D721Med (cell line): ENCODE measurements at places on chromosomes 5 and 9.

DNA sequence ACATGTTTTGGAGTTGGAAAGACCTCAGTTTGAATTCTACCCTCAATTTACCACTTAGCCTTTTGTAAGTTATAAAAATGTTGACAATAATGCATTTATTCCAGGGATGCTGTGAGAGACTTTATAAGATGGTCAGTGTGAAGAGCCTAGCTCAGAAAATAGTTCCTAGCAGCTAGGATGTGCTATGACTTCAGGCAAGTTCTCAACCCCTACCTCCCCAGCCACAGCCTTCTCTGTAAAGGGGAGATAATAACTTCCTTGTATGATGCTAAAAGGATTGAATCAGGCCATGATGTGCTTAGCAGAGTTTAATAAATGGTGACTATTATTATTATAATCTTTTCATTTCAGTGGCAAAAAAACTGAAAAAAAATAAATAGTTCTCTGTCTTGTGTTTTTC, 77.6 kb downstream of the ALDH1A1 start:
- no peak for DNase-seq

- no peak for DNase-seq
Measured at GRCh38 chr9:36074870-36075532, 38.3 kb downstream of the RECK start.

GRCh38 chr9:98207606-98208005, 15.2 kb upstream of the CORO2A start:
- no peak for DNase-seq

DNA sequence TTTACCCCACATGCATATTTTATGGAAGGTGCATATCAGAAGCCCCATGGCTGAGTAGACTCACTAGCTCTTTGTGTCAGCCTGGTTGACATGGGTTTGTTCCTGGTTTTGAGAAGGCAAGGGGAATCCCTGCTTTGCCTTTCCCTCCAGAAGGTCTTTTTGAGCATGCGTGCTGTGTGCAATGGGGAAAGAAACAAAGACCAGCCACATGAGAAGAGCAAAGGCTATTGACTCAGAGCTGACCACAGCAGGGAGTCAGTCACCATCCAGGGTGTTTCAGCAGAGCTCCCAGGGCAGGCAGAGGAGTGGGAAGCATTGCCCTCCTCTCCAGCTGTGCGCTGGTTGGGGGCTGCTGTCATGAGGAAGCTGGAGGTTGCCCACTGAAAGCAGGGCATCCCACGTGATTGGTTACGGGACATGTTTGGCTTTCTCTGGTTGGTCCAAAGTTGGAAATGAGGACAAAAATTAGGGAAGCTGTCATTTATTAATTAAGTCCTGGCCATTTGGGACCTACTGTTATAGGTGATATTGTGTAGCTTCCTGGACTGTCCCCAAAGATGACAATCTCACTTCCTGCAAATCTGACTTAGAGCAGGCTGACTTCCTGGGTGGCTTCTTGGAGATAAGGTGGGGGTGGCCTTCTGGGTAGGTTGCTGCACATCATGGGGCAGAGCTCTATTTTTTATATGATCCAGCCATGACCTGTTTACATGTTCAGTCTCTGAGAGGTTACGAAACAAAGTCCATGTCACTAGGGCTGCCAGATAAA, 48.9 kb upstream of the TDRD7 start:
- DNase-seq: no peak

- DNase-seq: no peak
Measured at GRCh38 chr5:140005145-140005591, 37.9 kb downstream of the NRG2 start.

GRCh38 chr5:89028595-89029285, 145.8 kb upstream of the MEF2C start:
- no peak for DNase-seq

- no peak for DNase-seq
Measured at GRCh38 chr9:127767410-127767809, 11.1 kb downstream of the SH2D3C start.

GRCh38 chr5:137587919-137588318, 88.8 kb upstream of the SPOCK1 start:
- no peak for DNase-seq

- no peak for DNase-seq
Measured at GRCh38 chr5:7331131-7331530, 64.8 kb upstream of the ADCY2 start.

DNA sequence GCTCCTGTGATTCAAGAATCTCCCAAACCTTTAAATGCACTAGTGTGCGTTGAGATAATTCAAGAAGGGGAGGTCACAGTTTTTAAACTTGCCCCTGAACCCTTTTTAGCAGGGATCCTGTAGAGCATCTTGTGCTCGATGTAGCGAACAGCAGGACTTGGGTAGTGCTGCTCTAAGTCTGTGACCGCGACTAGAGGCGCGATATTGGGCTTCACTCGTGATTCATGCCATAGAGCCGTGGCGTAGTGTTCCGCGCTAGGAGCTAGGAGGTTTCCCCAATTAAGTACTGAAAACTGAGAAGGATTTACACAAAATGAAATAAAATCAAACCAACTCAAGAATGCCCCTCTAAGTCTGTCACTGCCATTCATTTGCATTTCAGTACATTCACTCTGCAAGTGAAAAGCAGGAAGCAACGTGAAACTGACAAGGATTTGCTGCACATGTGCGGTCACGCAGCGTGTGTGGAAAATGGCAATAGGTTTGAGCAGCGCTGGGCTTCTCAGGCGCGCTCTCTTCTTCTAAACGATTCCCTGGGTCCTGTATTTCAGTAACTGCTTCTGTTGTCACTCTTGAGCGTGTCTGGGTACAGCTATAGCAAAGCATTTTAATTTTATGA, 1135.9 kb upstream of the WWC1 start:
- DNase-seq: no peak

DNA sequence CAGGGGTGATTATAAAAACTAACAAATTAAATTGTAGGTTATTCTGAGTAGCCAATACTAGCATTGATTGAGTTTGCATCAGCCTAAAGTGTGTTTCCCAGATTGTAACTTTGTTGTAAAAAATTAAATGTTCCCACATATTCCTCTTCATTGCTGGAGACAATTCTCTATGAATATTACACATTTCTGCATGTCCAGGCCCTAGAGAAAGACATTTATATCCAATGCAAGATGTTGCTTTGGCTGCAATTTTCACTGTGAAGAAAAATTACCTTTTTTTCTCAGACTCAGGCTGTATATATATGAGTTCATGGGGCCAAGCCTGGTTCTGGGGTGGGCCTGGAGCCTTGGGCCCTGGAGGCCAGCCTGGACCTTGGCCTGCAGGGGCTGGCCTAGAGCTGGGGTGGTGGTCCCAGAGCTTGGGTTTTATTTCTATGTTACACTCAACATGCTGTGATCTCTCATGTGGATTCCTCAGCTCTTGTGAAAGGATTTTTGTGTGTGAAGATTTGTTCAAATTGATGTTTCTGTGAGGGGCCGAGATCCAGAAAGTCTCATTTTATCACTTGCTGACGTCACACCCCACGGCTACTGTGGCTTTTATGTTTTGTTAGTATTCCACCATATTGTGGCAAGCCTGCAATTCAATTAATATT, 232.5 kb downstream of the SPATA31A1 start:
- DNase-seq: no peak
